Tibial nerve (tissue), 4 donors: ENCODE measurements at places on chromosomes 6 and 20. TPM values are rescaled to one million over a fixed set of nuclear protein-coding genes. Genes with fewer than 3 reads are reported as not detected.

DNA sequence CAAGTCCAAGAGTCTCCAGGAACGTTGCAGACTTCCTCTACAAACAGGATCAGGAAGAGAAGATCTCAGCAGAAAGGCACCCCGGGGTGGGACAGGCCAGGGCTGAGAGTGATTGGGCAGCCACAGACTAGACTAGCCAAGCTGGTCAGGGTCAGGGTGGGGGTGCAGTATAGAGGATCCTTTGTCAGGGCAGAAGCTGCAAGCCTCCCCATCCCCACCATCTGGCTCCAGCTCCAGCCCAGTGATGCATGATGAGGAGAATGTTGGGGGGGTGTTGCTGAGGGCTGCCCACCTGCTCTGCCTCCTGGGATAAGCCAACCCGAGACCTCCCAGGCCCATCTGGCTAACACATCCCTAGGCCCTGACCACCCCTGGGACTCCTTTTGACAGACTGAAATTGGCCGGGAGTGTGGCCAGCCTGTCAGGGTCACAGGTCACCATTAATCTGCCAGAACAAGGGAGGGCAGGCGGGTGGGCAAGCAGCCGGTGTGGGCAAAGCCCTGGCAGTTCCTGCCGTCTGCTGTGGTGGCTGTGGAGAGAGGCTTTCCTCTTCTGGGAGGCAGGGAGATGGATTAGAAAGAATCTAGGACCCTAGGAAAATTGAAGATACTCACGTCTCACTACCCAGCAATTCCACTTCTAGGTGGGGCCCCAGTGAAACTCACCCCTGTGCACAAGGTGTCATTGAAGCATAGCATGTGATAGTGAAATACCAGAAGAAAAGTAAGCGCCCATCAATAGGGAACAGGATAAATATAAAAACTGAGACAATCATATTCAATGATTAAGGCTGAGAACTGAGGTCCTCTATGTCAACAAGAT is 22.1 kb upstream of the SNTA1 start:
- DNase-seq: no peak

PRKN gene
- 7.2 TPM for total RNA-seq

GRCh38 chr6:21103626-21104224 is 489.8 kb upstream of the SOX4 start:
- no peak for DNase-seq

GRCh38 chr6:89689732-89690131 is 51.2 kb upstream of the LYRM2 start:
- DNase-seq: no peak

PCSK2 gene
- total RNA-seq: 3.9 TPM

TGM6 gene
- total RNA-seq: not detected

SCRT2 gene
- not detected for total RNA-seq

- DNase-seq: no peak
Measured at GRCh38 chr20:25685276-25686080, 11.2 kb downstream of the ZNF337 start.

DNA sequence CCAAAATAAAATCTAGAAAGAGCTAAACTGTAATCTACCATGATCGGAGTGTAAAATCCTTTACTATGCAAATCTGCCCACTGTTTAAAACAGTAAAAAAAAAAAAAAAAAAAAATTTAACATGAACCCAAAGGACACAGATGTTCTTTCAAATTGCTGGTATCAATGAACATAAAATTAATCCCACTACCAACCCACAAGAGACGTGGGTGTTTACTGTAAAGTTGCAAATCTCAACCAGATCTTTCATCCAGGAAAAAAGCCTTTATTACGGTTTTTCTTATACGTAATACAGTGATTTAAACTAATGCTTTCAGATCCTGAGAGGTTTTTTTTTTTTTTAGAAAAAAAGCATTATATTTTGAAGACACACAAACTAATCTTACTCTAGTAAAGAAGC is 2.5 kb downstream of the CDK19 start:
- DNase-seq: no peak

DNA sequence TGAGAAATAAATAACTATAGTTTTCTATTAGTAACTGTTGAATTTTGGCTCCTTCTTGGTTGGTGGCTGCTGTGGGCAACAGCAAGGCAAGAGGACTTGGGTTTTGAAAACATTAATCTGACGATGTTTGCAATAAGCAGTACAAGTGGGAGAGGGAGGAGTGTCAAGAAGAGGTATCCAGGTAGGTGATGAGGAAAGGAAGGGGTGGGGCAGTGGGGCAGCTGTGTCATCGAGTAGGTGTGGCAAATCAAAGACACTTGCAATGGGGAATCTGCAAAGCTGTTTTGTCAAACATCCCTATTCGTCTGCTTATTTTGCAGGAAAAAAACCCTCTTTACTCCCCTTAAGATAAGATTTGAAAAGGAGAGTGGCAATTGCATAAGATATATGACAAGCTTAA is 171.9 kb upstream of the MAP3K7 start:
- DNase-seq: no peak

DNA sequence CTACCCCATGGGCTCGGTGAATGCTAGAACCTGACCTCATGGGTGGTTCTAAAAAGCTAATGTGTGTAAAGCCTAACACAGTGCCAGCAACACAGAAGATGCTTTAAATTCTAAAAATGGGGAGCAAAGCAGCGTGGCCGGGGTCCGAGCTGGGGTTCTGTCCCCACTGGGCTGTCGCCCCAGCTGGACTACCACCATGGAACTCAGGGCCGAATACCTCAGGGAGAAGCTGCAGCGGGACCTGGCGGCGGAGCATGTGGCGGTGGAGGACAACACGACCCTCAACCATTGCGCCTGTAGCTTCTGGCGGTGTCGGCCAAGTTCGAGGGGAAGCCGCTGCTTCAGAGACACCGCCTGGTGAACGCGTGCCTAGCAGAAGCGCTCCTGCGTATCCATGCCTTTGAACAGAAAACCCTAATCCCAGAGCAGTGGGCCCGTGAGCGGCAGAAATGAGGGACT is 8.4 kb downstream of the SOX4 start:
- DNase-seq: no peak

DNA sequence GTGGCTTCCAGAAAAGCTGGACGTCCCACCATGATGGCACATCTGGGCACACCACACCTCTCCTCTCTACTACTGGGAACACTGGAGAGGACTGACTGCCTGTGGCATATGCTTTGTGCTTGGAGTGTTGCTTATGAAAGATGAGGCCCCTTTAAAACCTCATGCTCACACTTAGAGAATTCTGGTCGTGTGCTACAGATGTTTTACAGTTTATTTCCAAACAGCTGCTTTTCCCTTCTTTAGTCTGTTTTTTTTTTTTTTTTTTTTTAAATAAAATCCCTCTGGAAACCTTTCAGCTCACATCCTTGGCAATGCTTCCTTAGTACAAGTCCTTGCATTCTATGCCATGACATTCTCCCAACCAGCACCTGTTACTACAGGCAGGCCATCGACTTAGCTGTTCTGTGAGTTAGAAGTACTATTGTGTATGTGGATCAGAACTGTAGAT is 60.3 kb downstream of the BMP6 start:
- no peak for DNase-seq

GRCh38 chr6:64672131-64672530 is 1034.9 kb downstream of the EYS start:
- DNase-seq: no peak

GRCh38 chr6:77019081-77019480 is 444.2 kb downstream of the HTR1B start:
- DNase-seq: no peak

GRCh38 chr6:158026901-158027589 is 45.4 kb downstream of the SYNJ2 start:
- DNase-seq: no peak

DNA sequence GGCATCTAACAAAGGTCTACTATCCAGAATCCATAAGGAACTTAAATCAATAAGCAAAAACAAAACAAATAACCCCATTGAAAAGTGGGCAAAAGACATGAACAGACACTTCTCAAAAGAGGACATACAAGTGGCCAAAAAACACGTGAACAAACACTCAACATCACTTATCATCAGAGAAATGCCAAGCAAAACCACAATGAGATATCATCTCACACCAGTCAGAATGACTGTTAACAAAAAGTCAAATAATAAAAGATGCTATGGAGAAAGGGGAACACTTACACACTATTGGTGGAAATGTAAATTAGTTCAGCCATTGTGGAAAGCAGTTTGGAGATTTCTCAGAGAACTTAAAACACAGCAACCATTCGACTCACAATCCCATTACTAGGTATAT is 19.4 kb upstream of the VNN1 start:
- DNase-seq: no peak

GRCh38 chr20:16263582-16263981 is 309.7 kb downstream of the KIF16B start:
- no peak for DNase-seq

DNA sequence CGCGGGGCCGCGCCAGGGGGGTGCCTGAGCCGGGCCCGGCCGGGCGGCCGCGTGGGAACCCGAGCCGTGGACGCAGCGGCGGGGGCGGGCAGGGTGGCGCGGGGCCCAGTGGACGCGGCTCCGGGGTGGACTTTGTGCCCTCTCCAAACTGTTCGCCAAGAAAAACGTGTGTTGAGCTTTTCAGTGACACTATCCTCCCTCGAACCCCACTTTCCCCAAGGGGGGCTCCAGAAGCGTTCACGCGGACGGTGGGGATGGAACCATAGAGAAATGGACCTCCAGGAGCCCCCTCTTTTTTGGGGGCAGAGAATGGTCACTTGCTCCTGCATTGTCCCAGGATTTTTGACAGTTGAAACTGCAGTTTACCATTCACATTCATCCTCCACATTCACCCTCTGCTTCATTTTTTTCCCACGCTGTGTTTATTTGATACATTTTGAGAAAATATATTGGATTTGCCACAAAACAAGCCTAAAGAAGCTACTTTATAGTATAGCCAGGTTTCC is 2.9 kb upstream of the HIVEP1 start:
- no peak for DNase-seq

GRCh38 chr6:89208551-89208950 is 8.6 kb downstream of the GABRR1 start:
- no peak for DNase-seq

DNA sequence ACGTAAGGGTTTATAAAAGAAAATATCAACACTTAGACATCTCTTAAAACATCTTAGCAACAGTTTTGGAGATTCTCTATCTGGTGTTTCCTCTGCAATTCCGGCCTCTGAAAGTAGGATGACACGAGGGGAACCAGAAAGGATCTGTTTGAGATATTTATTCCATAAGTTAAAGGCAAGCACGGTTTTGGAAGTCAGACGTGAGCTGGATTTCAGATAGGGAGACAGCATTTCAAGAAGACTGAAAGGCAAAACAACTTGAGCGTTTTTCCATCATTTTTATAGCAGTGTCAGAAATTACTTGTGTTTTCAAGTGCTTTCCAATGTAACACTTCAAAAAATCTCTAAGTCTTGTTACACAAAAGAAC is 52.9 kb upstream of the BTN3A2 start:
- no peak for DNase-seq

GLP1R gene
- 0.20 TPM for total RNA-seq

DNA sequence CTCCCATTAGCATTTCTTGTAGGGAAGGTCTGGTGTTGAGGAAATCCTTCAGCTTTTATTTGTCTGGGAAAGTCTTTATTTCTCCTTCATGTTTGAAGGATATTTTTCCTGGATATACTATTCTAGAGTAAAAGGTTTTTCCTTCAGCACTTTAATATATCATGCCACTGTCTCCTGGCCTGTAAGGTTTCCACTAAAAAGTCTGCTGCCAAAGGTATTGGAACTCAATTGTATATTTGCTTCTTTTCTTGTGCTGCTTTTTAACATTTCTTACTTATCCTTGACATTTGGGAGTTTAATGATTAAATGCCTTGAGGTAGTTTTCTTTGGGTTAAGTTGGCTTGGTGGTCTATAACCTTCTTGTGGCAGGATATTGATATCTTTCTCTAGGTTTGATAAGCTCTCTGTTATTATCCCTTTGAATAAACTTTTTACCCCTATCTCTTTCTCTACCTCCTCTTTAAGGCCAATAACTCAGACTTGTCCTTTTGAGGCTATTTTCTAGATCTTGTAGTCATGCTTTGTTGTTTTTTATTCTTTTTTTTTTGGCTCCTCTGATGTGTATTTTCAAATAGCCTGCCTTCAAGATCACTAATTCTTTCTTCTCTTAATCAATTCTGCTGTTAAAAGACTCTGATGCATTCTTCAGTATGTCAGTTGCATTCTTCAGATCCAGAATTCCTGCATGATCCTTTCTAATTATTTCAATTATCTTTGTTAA is 225.0 kb upstream of the ZNF217 start:
- DNase-seq: no peak

DNA sequence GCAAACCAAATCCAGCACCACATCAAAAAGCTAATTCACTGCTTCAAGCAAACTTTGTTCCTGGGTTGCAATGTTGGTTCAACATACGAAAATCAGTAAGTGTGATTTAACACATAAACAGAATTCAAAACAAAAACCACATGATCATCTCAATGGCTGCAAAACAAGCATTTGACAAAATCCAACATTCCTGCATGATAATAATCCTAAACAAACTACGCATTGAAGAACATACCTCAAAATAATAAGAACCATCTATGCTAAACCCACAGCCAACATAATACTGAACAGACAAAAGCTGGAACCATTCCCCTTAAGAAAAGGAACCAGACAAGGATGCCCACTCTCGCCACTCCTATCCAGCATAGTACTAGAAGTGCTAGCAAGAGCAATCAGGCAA is 49.9 kb downstream of the RNGTT start:
- DNase-seq: no peak

SLC18B1 gene
- total RNA-seq: 6.3 TPM

DNA sequence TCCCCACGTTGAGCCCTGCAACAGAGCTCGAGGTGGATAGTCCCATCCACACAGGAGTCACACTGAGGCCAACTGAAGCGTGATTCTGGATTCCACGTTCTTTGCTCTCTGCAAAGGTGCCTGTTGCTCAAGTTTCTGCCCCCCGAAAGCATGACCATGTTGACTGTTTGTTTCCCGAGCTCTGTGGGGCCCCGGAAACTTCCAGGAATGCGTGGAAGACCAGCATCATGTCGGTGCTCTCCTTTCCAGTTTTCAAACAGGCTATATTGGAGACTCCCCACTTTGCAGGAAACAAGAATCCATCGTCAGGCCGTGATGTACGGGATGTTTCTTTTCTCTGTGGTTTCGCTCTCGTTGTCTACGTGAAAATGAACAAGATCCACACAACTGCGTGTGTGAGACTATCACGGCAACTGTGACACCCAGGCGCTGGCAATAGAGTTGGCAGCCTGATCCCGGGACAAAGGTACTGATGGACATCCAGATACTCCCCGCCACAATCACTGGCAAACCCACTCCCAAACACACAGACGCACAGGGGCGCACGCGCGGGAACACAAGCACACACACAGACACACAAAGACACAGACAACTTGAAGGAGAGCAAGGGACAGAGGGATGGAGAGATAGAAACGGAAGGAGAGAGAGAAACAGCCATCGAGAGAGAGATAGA is 444.6 kb upstream of the DEFB115 start:
- DNase-seq: no peak
